ENCODE measurements at places on chromosomes 6 and 20.

DNA sequence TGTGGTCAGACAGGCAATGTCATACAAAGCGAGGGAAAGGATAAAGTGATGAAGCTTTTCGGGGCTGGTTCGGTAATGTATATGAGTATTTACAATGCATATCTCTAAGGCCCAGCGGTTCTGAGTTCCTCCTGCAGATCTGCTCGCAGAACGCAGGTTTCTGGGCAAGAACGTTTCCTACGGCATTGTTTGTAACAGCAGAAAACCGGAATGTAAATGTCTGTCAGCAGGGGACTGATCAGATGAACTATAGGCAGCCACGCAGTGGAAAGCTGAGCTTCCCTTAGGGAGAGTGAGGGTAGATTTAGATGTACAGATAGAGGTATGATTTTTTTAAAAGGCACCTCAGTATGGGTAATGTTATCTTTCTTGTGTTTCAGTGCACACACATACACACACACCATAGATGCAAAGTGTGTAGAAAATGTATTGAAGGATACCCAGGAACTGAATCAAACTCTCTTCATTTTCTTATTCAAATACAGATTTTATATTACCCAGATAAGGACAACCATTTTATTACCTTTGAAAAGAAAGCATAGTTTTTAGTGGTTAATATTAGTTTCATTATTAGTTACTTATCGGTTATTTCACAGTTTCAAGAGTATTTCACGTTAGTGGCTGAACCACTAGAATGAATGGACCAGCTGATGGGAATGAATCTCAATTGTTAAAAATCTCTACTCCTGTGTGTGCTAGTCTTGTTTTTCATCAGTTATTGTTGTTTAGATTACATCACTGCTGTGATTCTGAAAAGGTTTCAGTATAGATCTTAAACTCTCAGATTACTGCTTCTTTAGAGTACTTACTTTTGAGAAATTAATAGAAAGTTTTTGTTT is 56.2 kb downstream of the SNX9 start:
- no peak for DNase-seq

- no peak for DNase-seq
These were observed 18.7 kb downstream of the SAMD5 start for GRCh38 chr6:147527197-147527596.

DNA sequence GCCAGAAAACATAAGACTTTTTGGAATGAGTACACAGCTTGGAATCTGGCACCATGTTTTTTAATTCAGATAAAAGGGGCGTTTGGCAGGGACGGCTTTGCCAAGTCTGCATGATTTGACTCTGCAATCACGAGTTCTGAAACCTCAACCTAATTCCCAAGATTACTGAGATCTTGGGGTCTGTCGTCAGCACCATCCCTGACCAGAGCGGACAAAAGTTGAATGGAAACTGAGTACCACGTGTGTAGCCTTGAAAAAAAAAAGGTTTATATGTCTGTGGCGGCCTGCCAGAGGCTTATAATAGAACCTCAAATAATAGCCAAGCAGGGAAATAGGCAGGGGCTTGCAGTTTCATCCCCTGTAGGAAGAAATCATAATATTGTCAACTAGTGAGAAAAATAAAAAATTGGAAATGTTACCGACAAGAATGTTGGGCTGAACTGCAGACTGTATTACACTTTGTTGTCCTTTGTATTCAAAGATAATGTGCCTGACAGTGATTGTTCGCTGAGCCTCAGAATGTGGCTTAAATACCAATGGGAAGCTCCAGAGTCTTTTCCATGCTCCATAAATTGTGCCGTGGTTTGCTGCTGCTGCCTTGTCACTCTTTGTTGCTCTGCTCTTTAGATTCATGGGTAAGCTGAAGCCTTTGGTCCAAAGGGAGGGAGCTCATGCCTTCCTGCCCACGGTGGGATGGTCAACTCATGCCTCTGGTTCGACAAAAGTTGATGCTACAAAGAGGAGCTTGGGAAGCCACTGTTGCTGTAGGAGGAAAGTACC is 118.8 kb upstream of the ARID1B start:
- DNase-seq, result peak; percentile 82

DNA sequence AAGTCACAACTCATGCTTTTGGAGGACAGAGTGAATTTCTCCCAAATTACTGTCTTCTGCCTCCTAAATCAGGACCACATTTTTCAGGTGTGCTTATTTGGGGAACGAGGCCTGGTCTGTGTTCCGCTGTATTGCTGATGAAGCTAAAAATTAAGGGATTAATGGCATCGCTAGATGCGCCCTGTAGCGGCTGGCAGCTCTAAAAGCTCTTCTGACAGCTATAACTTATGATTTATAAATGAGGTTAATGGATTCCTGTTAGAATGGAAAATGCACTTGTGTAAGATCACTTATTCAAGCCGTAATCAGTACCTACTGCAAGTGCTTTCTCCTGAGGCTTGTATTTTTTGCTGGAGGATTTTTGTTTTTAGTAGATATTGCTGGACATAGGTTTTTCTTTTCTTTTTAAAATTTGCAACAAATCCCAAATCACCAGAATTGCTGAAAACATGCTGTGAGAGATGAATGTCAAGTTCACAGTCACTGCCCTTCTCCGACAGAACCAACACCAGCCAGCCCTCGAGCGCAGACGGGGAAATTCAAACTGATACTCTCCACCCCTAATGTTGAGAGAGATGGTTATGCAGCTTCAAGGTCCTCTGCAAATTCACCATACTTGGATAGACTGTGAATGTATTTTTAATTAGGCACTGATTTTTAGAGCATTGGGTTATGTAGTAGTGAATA is 49.1 kb downstream of the AKAP12 start:
- DNase-seq, result no peak

- no peak for DNase-seq
These were observed 25.4 kb upstream of the CCN2 start for GRCh38 chr6:131976545-131977061.

DNA sequence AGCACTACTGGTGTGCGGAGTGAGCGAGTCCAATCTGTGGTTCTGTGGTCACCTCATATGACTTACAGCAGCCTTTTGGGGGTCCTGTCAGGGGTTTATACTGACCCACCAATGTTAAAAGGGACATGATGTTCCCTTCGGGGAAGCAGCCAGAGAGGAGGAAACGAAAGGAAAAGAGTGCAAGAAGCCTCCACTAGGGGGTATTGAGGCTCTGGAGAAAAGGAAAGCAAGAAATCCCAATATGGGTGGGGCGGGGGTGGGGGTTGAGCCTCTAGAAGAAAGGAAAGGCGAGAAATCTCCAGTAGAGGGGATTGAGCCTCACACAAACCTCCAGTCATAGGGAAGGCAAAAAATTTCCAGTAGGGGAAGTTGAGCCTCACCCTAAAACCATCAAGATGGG is 249.3 kb upstream of the ECI2 start:
- DNase-seq, result no peak

GRCh38 chr6:144867761-144868160 is 582.6 kb downstream of the UTRN start:
- no peak for DNase-seq

- no peak for DNase-seq
These were observed 44.6 kb downstream of the CDYL start for GRCh38 chr6:4820704-4821276.

DNA sequence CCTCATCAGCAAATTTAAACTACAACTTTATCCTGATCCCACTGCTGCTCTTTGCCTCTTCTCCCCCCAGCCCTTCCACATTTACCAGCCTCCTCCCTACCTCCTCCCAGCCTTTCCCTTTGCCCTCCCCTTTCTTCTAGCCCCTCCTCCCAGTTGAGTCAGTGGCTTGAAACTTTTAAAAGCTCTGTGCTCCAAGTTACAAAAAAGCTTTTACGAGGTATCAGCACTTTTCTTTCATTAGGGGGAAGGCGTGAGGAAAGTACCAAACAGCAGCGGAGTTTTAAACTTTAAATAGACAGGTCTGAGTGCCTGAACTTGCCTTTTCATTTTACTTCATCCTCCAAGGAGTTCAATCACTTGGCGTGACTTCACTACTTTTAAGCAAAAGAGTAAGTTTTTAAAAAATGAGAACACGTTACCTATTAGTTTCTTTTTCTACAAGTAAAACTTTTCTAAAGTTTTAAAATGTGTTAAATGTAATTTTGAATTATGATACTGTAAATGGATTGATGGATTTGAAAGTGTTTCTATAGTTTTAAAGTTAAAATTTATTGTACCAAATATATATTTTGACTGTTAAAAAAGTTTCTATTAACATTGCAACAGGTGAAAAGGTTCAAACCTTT is at the start of gene GJA1:
TSS of gene GJA1 (plus strand) at position 203 of the 626 bp plus-strand sequence. CDS start 11,202 bp downstream, outside the sequence.
- peak; percentile 65 for DNase-seq

GRCh38 chr6:77686931-77687330 is 34.1 kb downstream of the MEI4 start:
- no peak for DNase-seq

All from MG63 (cell line).